IMR-90 (cell line): ENCODE measurements at places on chromosomes 5 and 9. TPM values are rescaled to one million over a fixed set of nuclear protein-coding genes. Genes with fewer than 3 reads are reported as not detected.

Gene KIF4B
- total RNA-seq, result under 0.01 TPM in 2 replicates

Gene SAXO1
- under 0.01 TPM in 1 of 2 replicates, not detected in the other for total RNA-seq

Gene PCDHGA6
- 4.1 and 4.2 TPM in 2 replicates for total RNA-seq

Gene SPATA6L
- 0.18 and 0.28 TPM in 2 replicates for total RNA-seq

Gene WNT8A
- not detected in 2 replicates for total RNA-seq

DNA sequence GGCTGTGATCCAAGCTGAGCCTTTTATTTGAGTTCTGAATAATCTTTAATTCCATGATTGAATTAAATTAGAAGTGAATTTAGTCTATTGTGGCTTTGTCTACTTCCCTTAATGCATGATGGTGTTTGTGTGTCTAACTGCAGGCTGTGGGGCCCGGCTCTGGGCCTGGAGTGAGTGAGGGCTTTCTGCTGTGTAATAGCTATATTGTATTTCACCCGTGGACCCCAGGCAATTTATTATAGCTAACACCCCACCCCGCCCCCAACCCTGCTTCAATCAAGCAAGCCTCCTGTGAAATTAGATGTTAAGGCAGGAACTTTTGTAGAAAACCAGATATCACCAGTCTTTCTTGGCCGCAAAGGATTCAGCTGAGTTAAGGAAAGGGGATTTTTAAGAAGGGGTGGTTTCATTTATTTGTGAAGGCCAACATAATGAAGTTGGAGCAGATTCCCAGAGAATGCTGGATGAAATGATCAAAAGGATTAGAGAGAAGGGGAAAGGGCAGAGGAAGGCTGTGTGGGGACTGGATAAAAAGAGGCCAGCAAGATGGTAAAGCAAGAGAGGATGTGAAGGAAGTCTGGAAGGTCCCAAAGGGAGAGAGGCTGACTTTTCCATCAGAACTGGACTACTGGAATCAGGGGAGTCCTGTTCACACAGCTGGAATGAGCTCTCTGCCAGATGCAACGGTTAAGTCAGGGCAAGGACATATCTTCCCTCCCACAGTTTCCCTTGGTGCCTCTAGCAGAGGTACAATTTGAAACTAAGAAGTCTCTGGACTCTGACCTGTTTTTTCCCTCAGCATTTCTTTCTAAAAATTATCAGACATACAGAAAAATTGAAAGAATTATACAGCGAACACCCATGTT, 125.3 kb upstream of the SAP30L start:
- no peak overlapping the region for H3K4me3 ChIP-seq
- H3K27ac ChIP-seq, result no peak overlapping the region
- H3K27me3 ChIP-seq, result no peaks in the 10 kb centered on the region

DNA sequence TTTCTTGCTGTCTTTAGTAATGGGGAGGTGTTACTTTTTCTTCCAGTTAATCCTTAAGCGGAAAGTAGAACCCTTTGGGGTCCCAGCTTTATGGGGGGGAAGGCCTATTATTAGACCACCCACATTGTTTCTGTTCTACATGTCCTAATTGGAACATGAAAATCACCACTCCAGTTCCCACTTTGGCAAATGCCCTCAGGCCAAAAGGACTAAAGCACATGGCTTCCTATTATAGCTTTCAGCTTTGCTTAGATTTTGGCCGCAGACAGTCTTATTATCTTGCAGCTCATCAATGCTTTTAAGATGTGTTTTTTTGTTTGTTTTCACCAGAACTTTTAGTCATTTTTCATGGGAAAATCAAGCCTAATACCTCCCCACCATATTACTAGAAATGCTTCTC, 296.8 kb upstream of the ANKH start:
- no peak overlapping the region for H3K4me3 ChIP-seq
- H3K36me3 ChIP-seq, result no peaks in the 10 kb centered on the region
- no peak for DNase-seq
- no peaks in the 10 kb centered on the region; the same call in 1 of the 2 replicates for H3K27me3 ChIP-seq

- H3K27me3 ChIP-seq, result peaks cover 1% of the 10 kb centered on the region; the same call in 1 of the 2 replicates
- H3K4me3 ChIP-seq, result no peak overlapping the region
- no peaks in the 10 kb centered on the region for H3K36me3 ChIP-seq
- H3K27ac ChIP-seq, result no peak overlapping the region
These were observed 72.9 kb downstream of the BAAT start for GRCh38 chr9:101311758-101312420.

DNA sequence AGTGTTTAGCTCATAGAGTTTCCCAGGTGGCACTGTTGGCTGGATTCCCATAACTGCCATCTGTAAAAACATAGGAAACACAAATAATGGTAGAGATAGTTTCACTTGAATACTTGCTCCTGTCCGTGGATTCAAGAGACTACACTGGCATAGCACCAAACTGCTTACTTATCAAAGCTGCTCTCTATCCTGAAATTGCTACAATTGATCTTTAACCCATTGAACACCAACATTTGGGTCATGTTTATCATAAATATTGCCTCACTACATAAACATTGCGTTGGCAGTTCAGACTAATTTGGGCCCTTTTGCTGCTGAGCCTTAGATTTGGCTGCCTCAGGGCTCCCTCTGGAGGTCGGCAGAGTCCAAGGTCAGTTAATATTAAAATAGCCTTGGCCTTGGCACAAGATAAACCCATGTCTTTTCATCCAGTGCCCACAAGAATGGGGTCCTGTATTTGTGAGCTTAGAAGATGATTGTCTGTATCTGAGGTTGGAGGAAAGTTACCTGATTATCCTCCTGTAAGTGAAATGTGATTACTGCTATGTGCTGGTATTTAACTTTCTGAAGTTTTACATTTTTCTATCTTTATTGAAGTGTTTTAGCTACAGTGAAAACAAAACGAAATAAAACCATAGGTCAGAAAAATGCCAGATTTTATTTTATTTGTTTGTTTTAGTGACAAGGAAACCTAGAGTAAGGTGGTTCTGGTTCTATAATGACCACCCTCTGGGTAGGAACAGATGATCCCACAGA, 4.0 kb upstream of the RANBP3L start:
- H3K27me3 ChIP-seq, result peaks cover 8% of the 10 kb centered on the region
- H3K4me3 ChIP-seq, result no peak overlapping the region
- no peak overlapping the region for H3K27ac ChIP-seq
- peaks cover 5% of the 10 kb centered on the region for H3K4me1 ChIP-seq

DNA sequence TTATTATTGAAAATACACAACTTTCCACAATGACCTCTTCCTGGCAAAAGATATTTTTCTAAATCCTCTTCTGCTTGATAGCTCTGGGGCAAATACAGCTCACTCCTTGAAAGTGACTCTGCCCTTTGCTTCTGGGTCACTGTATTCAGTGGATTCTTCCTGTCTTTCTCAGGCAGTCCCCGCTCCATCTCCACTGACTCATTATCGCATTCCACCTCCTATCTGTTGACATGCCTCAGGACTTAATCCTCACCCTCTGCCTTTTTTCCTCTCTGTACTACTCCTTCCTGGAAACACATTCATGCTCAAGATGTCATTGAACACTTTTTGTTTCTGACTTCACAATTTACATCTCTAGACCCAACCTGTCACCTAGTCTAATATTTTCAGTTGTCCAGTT, 8.4 kb upstream of the RGS7BP start:
- H3K27ac ChIP-seq, result no peak overlapping the region
- H3K4me3 ChIP-seq, result no peak overlapping the region
- H3K36me3 ChIP-seq, result no peaks in the 10 kb centered on the region
- 0 out of 2 replicates have a peak, but pooled peaks cover 2% of the 10 kb centered on the region for H3K27me3 ChIP-seq
- H3K4me1 ChIP-seq, result no peaks in the 10 kb centered on the region

DNA sequence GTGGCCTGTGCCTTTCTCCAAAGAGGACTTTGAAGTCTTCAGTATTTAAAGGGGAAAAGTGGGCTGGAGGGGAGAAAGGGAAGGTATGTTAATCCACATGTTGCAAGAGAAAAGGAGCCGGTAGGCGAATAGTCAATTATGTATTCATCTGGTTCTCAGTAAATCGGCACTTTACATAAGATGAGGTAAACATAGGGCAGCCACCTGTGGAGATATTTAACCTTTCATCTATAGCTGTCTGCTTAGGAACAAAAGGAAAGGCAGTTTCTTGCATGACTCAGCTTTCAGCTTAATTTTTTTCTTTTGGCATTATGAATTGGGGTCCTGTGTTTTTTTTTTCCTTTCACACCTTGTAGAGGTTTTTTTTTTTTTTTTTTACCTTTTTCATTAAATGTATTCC, 42.2 kb downstream of the FGD3 start:
- H3K36me3 ChIP-seq, result no peaks in the 10 kb centered on the region
- no peak overlapping the region for H3K27ac ChIP-seq
- H3K27me3 ChIP-seq, result no peaks in the 10 kb centered on the region
- H3K4me1 ChIP-seq, result no peaks in the 10 kb centered on the region

DNA sequence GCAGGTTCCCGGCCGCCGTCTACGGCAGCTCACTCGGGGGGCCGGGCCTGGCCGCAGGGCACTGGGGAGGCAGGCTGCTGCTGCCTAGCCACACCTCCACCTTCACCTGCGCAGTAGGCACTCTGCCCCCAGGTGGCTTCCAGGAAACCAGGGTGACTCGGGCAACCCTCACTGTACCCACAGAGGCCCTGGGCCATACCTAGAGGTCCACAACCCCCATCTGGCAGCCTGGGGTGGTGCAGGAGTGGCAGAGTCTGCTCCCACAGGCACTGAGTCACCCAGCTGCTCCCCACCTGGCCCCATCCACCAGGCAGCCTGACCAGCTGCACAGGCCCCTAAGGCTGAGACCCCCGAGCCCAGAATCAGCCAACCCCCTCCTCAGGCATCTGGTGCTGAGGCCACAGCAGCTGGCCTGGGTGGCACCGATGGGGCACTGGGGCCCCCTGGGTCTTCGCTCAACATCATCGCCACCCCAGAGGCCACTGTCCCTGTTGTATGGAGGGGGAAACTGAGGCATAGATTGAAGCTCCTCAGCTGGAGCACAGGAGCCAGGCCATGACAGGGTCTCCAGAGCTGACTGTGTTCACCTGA, 70.2 kb downstream of the KCNT1 start:
- no peak overlapping the region for H3K4me3 ChIP-seq
- no peak overlapping the region for H3K27ac ChIP-seq
- no peaks in the 10 kb centered on the region for H3K4me1 ChIP-seq
- DNase-seq, result no peak
- no peaks in the 10 kb centered on the region for H3K36me3 ChIP-seq

GRCh38 chr5:37792975-37793631, 46.7 kb downstream of the GDNF start:
- no peaks in the 10 kb centered on the region for H3K27me3 ChIP-seq
- peaks cover 2% of the 10 kb centered on the region; the same call in 1 of the 2 replicates for H3K4me1 ChIP-seq
- H3K27ac ChIP-seq, result no peak overlapping the region
- peak; percentile 87 for DNase-seq
- H3K36me3 ChIP-seq, result no peaks in the 10 kb centered on the region

DNA sequence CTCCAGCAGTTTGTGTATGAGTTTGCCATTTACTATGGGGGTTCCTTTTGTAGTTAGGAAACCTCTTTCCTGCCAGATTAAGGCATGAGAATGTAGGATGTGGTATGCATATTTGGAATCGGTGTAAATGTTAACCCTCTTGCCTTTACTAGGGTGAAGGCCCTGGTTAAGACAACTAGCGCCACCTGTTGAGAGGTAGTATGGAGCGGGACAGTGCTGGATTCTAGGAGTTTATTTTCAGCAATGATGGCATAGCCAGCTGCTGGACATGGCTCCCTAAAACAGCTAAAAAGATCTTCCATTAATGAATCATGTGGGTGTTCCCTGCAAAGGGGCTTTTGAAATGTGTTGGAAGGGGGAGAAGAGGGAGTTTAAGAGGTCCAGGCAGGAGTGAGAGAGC, 30.7 kb upstream of the GPX3 start:
- peaks cover 5% of the 10 kb centered on the region for H3K27me3 ChIP-seq
- no peaks in the 10 kb centered on the region for H3K4me1 ChIP-seq

GRCh38 chr5:139649082-139649991, 1.2 kb downstream of the CXXC5 start:
- no peaks in the 10 kb centered on the region for H3K36me3 ChIP-seq
- H3K27ac ChIP-seq, result peak overlapping the region; percentile 77
- peak overlapping the region; percentile 90 for H3K4me3 ChIP-seq
- H3K27me3 ChIP-seq, result peaks cover 4% of the 10 kb centered on the region; the same call in 1 of the 2 replicates
- peaks cover 25% of the 10 kb centered on the region for H3K4me1 ChIP-seq
- no peak for DNase-seq

DNA sequence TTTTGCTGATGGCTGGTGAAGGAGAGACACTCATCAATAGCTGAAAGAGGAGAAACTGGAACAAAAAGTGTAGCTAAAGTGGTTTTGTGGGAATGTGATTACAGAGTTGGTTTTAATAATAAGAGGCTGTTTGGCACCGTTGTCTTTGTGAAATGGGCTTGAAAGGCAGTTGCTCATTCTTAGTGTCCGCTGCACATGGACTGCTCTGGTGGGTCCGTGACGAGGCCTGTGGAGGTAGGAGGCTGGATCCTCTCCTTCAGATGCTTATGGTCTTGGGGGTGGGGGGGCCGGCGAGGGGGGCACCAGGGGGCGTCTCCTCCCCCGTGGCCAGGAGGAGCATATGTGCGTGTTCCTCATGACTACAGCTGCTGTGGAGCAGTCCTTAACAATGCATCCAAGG, 29.8 kb downstream of the FUBP3 start:
- DNase-seq, result no peak
- no peaks in the 10 kb centered on the region for H3K27me3 ChIP-seq
- no peak overlapping the region for H3K27ac ChIP-seq
- peaks cover 8% of the 10 kb centered on the region for H3K4me1 ChIP-seq
- peaks cover 30% of the 10 kb centered on the region for H3K36me3 ChIP-seq
- H3K4me3 ChIP-seq, result no peak overlapping the region

DNA sequence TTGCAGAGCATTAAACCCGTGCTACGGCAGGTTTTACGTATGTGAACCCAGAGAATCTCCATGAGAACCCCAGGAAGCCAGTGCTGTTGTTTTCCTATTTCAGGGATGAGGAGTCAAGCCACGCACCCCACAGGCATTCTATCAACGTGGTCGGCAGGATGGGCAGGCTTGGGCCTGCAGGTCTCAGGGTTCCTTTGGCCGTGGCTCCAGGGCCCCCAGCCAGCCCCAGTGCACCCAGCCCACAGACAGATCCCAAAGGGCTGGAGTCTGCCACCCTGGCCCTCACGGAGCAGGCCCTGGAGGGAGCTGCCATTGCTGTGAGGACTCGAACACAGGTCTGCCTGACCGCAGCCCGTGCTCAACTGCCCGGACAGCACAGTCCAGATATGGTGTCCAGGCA, 77.1 kb upstream of the STXBP1 start:
- H3K27me3 ChIP-seq, result no peaks in the 10 kb centered on the region
- DNase-seq, result no peak
- H3K4me1 ChIP-seq, result peaks cover 56% of the 10 kb centered on the region

- H3K27me3 ChIP-seq, result no peaks in the 10 kb centered on the region
- H3K4me3 ChIP-seq, result no peak overlapping the region
- no peak for DNase-seq
- peaks cover 25% of the 10 kb centered on the region for H3K4me1 ChIP-seq
- H3K36me3 ChIP-seq, result peaks cover 7% of the 10 kb centered on the region; the same call in 1 of the 2 replicates
- peak overlapping the region; percentile 82 for H3K27ac ChIP-seq
These were observed 4.5 kb downstream of the LRRTM2 start for GRCh38 chr5:138870611-138871010.
